Endothelial cell of umbilical vein (primary cell): ENCODE measurements at places on chromosomes 7 and 10. TPM values are rescaled to one million over a fixed set of nuclear protein-coding genes. Genes with fewer than 3 reads are reported as not detected.

PNLIPRP3 gene
- total RNA-seq, result not detected in 2 replicates

NFE2L3 gene
- 28.4 and 40.2 TPM in 2 replicates for total RNA-seq

TMEM60 gene
- total RNA-seq, result 15.0 and 15.8 TPM in 2 replicates

NPY4R gene
- not detected in 2 replicates for total RNA-seq

HOXA9 gene
- 61.6 and 62.9 TPM in 2 replicates for total RNA-seq

ZNF33A gene
- 13.2 and 14.5 TPM in 2 replicates for total RNA-seq

TAC1 gene
- not detected in 2 replicates for total RNA-seq

AKR1E2 gene
- total RNA-seq, result 5.8 and 8.2 TPM in 2 replicates

CDC14C gene
- not detected in 2 replicates for total RNA-seq

AZGP1 gene
- not detected in 2 replicates for total RNA-seq

GRCh38 chr10:17647326-17647725 is 3.4 kb downstream of the STAM start:
- DNase-seq, result no peak

- no peak for DNase-seq
Observed at GRCh38 chr7:17230099-17230807, 68.2 kb upstream of the AHR start.

DNA sequence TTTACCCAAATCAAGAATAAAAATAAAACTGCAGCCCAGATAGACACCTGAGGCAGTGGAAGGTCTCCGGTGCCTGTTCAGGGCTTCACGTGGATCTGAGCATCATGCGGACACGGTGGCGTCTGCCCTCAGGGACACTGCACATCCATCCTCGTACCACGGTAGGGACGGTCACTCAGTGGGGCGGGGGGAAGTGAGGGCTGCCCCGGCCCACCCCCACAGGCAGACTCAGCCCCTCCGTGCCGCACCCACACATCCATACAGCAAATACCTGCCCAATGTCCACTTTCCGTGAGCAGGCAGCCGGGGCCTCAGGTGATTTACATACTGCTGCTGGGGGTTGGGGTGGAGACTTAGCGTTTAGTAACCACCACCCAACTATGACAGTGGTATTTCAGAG is 207.8 kb downstream of the DIP2C start:
- DNase-seq, result no peak

- no peak for DNase-seq
Observed at GRCh38 chr7:104664648-104665047, 336.2 kb downstream of the LHFPL3 start.

DNA sequence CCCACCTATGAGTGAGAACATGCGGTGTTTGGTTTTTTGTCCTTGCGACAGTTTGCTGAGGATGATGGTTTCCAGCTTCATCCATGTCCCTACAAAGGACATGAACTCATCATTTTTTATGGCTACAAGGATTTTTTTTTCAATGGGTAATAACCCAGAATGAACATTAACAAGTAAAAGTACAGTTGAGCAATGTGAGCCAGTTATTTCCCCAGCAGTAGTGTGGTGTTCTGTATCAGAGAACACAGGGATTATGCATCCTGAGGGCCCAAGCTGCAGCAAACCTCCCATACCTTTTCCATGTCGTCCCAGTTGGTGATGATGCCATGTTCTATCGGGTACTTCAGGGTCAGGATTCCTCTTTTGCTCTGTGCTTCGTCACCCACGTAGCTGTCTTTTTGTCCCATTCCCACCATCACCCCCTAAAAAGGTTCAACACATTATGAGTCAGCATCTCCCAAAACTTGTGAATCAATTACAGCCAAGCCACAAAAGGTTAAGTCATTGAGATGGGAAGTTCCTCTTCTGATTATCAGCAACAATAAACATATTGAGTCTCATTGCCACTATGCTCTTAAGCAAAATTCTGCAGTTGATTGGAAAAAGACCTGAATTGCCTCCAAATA is 5.5 kb downstream of the ACTA2 start:
- no peak for DNase-seq

DNA sequence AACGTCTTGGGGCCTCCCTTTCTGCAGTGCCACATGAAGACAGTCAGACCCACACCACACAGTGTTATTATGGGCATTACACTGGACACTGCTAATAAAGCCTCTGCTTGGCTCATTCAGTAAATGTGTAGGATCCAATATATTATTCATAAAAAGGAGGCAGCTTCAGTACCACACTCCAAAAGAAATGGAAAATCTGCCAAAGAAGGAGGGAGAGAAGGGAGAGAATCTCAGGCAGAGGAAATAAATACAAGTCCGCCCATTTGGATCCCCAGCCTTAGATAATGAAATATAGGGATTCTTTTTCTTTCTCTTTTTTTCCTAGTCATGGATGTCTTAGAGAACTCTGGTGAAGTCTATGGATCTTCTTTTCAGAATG is 162.2 kb downstream of the ELMO1 start:
- DNase-seq, result no peak

- DNase-seq, result no peak
Observed at GRCh38 chr10:43794181-43794815, 145.6 kb upstream of the ZNF32 start.

DNA sequence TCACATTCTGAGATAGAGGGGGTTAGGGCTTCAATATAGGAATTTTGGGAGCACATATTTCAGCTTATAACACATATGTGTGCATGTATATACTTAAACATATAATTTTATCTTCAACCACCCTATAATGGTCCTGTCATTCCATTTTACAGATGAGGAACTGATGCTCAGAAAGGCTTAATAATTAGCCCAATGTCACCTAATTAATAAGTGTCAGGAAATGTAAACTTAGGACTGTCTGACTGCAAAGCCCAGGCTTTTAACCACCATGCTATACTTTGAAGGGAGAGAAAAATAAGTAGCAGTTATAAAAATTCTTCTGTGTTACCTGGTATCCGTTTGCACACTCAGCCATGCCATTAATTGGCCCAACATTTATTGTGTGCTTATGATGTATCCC is 172.6 kb downstream of the SKIDA1 start:
- no peak for DNase-seq

DNA sequence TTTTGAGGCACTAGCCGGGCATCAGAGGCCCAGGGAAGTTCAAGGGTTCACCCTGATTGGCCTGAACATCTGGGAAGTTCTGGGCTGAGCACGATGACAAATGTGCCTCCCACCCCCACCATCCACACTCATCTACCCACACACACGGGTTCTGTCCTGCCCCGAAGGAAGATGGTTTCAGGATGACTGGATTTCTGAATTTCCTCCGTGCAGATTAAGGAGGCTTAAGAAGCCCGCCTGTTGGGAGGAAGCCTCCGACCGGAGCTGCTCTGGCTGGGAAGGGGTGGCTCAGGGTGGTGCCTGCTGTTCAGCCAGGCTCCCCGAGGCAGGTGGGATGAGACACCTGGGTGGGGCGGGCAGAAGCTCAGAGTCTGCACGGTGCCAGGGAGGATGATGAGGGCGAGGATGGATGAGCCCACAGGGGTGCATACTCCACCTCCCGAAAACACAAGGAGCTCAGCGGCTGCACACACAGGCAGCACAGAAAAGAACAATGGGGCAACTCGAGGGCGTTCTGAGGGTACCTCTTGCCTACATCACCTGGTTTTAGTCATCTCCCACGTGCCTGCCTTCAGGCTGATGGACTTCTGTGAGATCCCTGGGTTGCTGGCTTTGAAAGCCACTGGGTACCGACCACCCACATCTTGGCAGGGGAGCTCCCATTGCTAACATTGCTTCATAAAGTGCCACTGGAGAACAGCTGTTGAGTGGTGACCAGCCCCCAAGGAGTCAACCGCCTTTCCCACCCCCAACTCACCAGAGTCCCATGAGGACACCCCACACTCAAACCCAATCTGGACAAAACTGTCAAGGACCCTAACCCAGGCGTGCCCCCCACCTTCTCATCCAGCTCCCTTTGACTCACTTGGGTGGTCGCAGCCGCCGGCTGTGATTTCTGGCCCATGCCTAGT is 41.2 kb downstream of the CALML3 start:
- DNase-seq, result no peak

- no peak for DNase-seq
Observed at GRCh38 chr10:96387601-96388000, 28.8 kb upstream of the OPALIN start.

- DNase-seq, result no peak
Observed at GRCh38 chr7:111746950-111747349, 184.7 kb upstream of the IMMP2L start.

GRCh38 chr7:7766671-7767070 is 48.3 kb upstream of the RPA3 start:
- no peak for DNase-seq

GRCh38 chr10:23439961-23440889 is 1.4 kb downstream of the OTUD1 start:
- peak; percentile 32 for DNase-seq

- peak; percentile 15 for DNase-seq
Observed at GRCh38 chr10:127337801-127338200, 141.4 kb upstream of the INSYN2A start.

DNA sequence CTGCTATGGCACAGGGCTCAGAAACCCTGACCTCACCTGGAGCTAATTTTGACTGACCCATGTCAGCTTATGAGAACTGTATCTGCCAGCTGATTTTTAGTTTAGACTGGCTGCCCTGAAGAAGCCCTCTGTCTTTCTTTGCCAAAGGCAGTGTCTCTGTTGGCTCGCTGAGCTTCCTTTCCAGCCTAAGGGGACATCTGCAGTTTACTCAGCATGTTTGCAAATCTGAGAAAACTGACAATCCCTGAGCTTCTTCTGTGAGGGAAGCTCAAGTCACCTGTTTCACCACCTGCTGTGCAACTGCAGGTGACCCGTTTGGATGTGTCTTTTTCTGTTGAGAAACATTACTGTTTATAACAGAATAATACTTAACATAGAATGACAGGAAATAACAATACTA is 46.0 kb downstream of the PRKAR2B start:
- DNase-seq, result peak; percentile 42

- DNase-seq, result no peak
Observed at GRCh38 chr7:20696803-20697333, 81.4 kb downstream of the ABCB5 start.

- DNase-seq, result no peak
Observed at GRCh38 chr10:86299562-86299961, 67.0 kb downstream of the GRID1 start.

GRCh38 chr10:125744909-125745308 is 25.4 kb downstream of the EDRF1 start:
- DNase-seq, result no peak

DNA sequence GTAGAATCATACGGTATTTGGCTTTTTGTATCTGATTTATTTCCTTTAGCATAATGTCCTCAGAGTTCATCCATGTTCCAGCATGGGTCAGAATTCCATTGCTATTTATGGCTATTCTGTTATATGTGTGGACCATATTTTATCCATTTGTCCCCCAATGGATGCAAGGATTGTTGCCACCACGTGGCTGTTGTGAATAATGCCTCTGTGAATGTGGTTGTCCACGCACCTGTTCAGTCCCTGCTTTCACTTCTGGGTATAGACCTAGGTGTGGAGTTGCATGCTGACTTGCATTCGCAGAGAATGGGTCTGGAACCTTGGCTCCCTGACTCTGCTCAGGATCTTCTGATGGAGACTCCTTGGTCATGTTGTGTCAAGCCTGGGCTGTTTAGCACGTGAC is 199.9 kb downstream of the CAMK1D start:
- no peak for DNase-seq

GRCh38 chr10:28155726-28156125 is 147.1 kb downstream of the MPP7 start:
- peak; percentile 82 for DNase-seq

- DNase-seq, result peak; percentile 74
Observed at GRCh38 chr10:127922675-127923366, 15.9 kb downstream of the PTPRE start.

DNA sequence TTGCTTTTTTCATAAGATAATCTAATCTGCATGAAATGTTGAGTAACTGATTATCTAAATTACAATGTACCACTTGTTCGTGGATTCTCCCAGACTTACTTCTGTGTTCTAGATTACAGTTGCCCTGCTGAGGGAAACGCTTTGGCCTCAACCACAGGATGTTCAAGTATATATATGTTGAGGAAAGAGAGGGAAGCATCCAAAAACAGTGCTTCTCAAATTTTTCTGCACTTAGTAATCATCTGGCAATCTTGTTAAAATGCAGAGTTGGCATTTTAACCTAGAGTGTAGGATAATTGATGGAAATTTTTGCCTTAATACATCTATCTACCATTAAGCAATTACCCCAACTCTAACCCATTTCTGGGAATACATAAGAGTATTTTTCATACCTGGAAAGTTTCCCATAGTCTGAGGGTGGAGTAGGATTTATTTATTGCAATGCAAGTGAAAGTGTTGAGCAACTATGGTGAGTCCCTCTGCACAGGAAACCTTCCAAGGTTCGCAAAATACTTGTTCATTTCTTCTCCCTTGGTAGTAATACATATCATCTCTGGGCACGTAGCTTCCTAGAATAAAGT is 59.6 kb upstream of the C1GALT1 start:
- no peak for DNase-seq

DNA sequence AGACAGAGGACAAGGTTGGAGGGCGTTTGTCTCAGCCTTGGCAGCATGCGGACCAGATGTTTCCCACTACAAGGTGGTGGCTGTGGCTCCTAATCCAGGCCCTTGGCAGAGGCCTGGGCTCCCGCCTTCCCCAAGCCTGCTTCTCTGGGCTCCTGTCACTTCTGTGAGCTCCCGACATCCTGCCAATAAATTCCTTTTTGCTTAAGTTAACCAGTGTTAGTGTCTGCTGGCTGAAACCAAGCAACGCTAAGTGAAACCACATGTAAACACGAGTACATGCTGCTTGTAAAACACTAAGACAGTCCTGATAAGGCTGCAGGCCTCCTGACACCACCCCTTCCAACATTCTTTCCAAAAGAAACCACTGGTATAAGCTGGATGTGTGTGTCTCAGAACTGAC is 263.6 kb upstream of the ZMIZ1 start:
- DNase-seq, result no peak

DNA sequence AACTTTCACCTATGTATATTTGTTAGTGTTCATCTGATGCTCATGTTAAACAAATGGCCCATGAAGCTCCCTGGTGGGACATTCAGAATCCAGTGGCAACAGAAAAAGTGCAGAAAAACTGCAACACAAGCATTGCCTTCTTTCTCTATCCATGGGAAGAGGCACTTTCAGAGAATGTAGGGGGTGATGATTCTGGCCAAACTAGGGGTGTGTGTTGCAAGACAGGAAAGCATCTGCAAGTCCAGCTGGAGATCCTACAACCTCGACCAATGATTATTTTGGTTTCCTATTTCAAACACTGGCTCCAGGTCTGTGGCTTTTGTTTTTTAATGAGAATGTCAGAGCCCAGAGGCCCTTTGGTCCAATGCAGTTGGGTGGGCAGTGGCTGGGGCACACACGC is 198.7 kb downstream of the CXCL12 start:
- no peak for DNase-seq

DNA sequence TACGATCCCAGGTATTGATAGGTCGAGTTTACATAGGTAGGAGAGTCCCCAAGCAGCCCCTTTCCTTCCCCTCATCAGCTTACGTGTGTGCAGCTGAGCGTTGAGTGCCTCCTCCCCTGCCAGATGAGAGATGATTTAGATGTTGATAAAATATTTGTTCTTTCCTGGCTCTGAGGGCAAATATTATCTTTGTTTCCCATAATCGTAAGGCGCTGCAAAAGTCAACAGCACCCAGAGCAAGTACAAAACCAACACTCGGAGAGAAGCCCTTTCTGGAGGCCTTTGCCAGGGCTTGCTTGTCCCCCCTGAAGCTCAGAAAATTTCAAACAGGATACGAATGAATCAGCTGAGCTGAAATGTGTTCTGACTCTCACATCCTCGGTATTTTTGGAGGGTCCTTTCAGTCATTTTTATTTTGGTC is 683.2 kb downstream of the LRMDA start:
- no peak for DNase-seq
